Muscle of arm (tissue), 14 donors: ENCODE measurements at places on chromosomes 2 and 18. TPM values are rescaled to one million over a fixed set of nuclear protein-coding genes. Genes with fewer than 3 reads are reported as not detected.

GRCh38 chr2:109352056-109352897, 223.3 kb downstream of the SH3RF3 start:
- DNase-seq: no peak

DNA sequence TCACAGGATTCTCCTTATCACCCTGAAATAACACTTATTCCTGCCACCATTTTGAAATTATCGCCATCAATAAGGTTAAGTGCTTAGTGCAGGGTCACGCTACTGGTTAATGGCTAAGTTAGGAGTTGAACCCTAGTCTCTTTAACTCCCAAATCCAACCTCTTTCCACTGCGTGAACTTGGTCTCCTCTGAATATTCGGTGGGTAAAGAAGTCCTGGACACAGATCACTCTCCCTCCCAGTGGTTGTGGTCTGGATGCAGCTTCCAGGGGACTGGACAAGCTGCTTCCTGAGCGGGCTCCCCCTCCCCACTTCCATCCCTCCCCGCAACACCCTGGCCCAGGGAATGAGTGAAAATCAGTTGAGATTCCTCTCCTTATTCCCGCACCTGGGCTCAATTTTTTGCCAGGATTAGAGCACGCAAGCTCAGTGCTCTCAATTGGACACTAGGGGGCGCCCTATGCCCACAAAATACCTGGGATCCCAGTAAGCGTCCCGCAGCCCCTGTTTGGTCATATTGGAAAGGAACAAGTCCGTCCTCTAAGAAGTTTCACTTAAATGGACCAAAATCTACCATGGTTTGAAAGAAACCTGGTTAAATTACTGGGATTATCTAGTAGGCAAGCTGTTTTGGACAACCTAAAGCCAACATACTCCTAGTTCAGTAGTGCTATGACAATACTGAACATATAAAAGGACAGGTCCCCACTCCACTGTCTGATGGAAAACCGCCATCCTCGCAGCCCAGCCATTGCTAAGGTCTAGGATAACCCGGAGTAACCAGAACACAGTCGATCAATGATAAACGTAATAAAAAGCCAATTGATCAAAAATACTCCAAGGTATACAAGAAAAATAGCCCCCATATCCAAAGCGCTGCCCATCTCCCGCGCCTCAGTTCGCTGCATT, 40.4 kb downstream of the DHRS9 start:
- DNase-seq: peak; percentile 76

The SCN1A gene
- polyA plus RNA-seq: not detected

DNA sequence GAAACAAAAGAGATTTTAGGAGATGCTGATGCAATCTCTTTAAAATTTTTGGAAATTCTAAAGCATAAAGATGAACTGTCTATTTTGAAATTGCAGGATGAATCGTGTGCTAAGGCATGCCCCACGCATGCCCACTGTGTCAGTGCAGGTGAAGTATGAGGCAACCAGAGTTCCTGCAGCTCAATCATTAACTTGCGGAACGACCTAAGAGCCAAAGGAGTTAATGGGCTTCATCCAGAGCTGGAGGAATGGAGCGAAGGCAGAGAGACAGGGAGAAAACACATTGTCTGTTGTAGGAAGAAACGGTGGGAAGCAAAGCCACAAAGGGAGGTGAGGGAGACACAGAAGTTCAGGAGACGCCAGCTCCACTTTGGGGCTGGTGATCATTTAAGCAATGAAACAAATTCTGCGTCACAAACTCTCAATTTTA, 265.2 kb downstream of the CCDC85A start:
- DNase-seq: no peak

GRCh38 chr2:145068509-145068908, 548.6 kb upstream of the ZEB2 start:
- DNase-seq: no peak

The ADRA2B gene
- 4.0 TPM for polyA plus RNA-seq
